ENCODE measurements at places on chromosomes 13 and 19. TPM values are rescaled to one million over a fixed set of nuclear protein-coding genes. Genes with fewer than 3 reads are reported as not detected.

The NLRP7 gene
- not detected for total RNA-seq

The FAM216B gene
- total RNA-seq: not detected

DNA sequence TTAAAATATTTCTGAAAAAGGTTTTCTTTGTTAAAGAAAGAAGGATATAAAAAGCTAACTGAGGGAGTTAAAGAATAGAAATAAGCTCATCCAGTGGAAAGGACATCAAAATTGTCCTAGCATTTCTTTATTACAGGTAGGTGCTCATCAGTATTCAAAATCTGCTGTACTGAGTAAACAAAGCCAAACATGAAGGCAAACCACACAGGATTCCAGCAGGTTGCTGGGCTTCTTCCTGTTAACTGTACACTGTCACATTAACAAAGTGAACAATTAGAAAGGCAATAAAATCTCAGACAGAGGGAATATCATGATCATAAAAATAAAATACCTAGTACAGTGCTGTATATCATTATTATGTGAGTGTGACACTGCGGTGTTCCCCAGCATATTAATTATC is 1541.0 kb downstream of the SLITRK5 start:
- no peak for DNase-seq

DNA sequence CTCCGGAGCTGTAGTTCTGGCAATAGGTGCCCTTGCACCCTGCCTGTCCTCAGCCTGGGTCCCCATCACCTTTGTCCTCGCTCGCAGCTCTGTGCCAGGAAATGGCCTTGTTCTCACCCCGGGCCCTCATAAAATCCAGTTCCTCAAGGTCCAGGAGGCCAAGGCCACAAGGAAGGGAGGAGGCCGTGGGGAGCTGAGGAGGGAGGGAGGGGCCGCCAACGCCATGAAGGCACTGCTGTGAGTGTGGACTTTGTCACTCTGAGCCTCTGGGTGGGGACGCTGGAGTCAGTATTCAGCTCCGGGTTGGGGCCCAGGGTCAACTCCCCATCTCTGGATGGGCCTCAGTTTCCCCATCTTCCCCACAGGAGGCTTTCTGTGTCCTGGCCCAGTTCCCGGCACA is 9.2 kb upstream of the GNA11 start:
- DNase-seq: no peak

GRCh38 chr13:105774739-105775460 is 760.6 kb downstream of the EFNB2 start:
- no peak for DNase-seq

- no peak for DNase-seq
Observed at GRCh38 chr19:33301900-33302174, 497 bp downstream of the CEBPA start.

The MED29 gene
- 43.4 TPM for total RNA-seq

- no peak for DNase-seq
Observed at GRCh38 chr13:79417741-79418140, 11.7 kb upstream of the RBM26 start.

- DNase-seq: no peak
Observed at GRCh38 chr19:19169236-19170052, 619 bp downstream of the MEF2B start.

GRCh38 chr19:31015778-31016177 is 333.5 kb downstream of the TSHZ3 start:
- DNase-seq: no peak

DNA sequence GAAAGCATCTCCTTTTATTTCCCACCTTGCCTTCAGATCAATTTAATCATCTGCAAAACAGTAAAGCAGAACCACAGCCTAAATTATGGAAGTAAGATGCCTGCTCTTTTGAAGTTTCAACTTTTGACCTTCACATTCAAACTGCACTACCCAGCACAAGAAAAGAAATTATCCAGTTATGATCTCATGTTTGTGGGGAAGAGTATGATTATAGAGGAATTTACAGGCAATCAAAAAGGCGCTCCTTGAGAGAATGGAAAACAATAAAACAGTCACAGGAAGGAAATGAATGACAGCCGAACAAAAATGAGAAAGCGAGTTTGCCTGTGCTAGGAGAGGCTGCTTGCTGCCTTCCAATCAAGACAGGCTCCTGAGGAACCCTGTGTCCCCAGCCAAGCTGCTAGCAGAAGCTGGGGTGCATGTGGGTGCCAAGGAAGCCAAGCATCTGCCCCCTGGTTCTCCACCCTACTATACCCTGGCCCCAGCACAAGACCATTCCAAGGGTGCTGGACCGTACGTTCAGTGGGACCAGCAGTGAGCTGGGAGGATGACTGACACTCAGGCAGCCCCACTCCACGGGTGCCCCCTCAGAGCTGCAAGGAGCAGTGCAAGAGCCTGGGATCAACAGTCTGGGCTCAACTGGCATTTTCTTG is 47.8 kb downstream of the PEPD start:
- DNase-seq: no peak

DNA sequence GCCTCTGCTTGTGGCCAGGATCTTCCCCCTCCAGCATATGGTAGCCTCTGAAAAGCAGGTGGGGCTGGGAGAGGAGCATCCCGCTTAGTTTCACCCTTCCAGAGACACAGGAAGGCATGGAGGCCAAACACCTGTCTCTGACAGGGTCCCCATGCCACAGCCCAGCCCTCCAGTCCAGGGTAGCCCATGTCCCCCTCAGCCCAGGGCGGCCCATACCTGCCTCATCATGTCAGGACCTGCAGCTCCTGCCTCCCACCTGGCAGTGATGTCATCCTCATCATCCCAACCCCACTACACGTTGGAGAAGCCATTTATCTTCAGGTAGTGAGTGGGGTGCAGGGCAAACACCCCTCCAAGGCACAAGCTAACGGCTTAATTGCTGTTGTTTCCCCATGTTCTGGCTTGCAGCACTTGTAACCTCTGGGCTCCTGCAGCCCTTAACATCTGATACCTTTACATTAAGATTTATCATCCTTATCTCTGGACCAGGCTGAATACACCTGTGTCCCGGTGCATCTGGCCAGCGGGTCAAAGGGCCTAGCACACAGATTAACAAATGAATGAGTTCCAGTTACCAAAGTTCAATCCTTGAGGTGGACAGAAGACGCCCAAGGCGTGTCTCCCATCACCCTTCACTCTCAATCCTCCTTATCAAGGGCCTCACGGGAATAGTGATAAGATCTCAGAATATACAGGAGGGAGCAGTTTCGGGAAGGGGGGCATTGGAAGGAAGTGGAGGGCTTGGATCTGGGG is 22.2 kb downstream of the ZNF175 start:
- no peak for DNase-seq

DNA sequence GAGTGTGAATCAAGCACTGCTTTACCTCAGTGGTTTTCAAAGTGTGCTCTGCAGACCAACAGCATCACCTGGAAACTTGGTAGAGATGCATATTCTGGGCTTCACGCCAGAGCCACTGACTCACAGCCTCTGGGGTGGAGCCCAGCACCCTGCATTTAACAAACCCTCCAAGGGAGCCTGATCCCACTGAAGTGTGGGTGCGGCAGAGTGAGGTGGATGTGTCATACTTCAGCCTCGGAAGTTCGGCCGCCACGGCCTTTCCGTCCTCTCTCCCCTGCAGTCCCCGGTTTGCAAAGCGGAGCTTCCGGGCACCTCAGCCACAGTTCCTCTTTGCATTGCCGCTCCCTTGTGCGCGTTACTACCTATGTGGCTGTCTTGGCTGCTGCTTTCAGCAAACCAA is 33.3 kb upstream of the MICU2 start:
- DNase-seq: no peak

DNA sequence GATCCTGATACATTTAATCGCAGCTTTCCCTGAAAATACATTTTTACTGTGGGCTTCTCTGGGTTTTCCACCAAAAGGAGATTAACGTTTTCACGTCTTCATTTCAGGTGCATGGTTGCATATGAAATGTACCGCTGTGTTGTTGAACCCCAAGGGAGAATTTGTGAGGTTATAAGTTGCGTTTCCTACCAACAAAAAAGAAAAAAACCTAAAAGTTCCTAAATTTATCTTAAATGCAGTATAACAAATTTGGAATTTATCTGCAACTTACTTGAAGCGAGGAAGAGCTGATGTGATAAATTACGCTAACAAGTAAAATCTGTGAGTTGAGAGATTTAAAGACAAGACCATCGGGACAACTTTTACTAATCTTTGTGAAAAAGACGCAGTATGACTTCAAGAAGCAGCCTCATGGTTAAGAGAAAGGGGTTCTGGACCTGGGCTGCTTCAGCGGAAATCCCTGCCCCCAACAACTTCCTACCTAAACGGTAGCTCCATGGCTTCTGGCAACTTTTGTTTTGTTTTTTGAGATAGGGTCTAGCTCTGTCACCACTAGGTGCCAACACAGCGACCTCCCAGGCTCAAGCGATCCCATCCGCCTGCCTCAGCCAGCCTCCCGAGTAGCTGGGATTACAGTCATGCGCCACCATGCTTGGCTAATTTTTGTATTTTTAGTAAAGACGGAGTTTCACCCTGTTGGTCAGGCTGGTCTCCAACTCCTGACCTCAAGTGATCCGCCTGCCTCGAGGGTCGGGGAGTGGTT is 958 bp upstream of the OBI1 start:
- no peak for DNase-seq

The CACNA1A gene
- total RNA-seq: 0.77 TPM

GRCh38 chr13:76886292-76887075 is at the start of gene KCTD12:
KCTD12 (minus strand) TSS chr13:76886405; CDS start chr13:76886148, 257 bp downstream.
- peak; percentile 57 for DNase-seq
